ENCODE measurements at places on chromosomes 2 and 18.
A peak's percentile ranks its signal among the peaks of the same experiment; 100 is the strongest.

DNA sequence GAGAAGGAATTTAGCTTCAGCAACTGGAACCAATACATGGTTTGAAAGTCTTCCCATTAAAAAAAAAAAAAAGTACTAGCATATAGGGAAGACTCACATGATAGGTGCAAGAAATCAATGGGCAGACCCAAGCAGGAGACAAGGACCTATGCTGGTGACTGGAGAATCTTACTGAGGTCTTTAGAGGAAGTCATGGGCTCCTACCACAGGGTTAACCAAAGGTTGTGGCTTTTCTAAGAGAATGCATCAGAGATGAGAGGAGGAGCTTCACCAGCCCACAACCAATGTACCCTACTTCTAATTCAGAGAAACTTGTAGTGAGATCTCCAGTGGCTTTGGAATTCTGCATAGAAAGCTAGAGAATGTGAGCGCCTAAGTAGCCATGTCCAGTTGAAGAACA is 207.4 kb downstream of the NCKAP5 start:
- DNase-seq: no peak

GRCh38 chr2:172629586-172629985 is 73.7 kb downstream of the PDK1 start:
- DNase-seq: no peak

- DNase-seq: no peak
These were observed 29.4 kb downstream of the SPRED2 start for GRCh38 chr2:65402780-65403528.

- no peak for DNase-seq
These were observed 7.7 kb upstream of the ARID5A start for GRCh38 chr2:96528700-96529375.

- DNase-seq: peak; percentile 1
These were observed 62.8 kb downstream of the DCC start for GRCh38 chr18:52402814-52403213.

DNA sequence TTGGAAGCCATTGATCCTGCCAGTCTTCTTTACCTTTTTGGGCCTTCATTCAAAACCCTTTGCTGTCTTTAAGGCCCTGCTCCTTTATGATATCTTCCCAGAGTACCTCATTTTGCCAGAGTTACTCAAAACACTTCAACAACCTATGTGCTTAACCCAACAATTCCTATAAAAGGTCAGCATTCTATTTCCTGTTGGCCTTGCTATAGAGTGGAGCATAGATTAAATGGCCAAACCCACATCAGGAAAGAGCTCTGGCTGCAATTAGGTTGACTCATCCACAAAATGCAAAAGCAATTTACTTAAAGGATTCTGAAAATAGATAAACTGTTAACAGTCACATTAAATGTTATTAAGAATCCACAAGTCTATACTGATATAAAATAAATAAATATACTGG is 21.2 kb downstream of the MRPL33 start:
- DNase-seq: peak; percentile 47

DNA sequence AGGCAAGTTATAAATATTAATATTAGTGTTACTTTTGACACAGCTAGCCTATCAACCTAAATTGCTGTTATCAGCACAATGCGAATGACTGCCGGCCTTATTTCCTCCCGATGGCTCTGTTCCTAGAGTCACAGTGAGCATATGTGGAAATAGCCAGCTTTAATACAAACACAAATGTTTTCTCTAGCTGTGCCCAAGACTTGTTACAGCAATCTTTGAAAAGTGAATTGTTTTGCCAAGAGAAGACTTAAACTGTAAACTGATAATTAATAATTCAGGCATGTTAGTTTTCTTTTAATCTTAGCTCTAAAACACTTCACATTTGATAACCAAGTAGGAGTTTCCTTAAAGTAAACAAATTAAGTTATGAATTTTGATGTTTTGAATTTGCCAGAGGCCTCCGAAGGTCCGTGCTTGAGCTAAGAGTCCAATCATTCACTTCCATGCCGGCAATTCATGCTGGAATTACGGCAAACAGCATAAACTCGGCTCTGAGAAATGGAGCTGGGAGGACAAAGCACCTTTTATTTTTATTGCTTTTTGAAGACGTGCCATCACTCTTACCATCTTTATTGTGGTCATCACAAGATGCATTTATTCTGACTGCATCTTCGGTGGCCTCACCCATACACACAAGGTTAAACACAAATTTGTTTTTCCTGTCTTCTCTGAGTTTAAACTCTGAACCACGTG is 184.5 kb upstream of the CWC22 start:
- DNase-seq: no peak

DNA sequence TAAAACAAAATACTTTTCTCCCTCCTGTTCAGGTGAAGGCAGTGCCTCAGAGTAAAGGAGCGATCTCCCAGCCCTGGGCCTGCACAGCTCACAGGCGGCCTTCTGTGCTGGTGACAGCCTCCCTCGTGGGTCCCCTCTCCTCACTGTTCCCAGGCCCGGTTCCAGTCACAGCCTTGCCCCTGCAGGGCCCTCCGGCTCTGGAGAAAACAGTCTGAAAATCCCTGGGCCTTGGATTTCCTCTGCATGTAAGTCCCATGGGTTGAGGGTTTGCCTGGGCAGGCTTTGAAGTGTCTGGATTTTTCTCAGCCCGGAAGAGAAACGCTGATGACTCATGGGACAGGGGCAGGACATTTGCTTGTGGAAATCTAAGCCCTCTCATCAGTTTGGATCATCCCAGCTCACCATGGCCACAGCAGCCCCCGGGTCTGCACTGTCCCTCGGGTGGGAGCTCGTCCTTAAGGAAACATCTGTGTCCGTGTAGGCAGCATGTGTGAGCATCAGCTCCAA is 186.1 kb upstream of the RAB12 start:
- peak; percentile 80 for DNase-seq

DNA sequence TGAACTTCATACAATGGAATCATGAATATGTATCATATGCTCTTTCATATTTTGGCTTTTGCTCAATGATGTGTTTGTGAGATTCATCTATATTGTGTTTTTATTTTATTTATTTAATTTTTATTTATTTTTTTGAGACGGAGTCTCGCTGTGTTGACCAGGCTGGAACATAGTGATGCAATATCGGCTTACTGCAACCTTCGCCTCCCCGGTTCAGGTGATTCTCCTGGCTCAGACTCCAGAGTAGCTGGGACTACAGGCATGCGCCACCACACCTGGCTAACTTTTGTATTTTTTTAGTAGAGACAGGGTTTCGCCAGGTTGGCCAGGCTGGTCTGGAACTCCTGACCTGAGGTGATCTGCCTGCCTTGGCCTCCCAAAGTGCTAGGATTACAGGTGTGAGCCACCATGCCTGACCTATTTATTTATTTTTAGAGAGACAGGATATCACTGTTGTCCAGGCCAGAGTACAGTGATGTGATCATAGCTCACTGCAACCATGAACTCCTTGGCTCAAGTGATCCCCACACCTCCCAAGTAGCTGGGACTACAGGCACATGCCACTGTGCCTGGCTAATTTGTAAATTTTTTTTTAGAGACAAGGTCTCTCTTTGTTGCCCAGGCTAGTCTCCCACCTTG is 74.5 kb downstream of the TET3 start:
- no peak for DNase-seq

DNA sequence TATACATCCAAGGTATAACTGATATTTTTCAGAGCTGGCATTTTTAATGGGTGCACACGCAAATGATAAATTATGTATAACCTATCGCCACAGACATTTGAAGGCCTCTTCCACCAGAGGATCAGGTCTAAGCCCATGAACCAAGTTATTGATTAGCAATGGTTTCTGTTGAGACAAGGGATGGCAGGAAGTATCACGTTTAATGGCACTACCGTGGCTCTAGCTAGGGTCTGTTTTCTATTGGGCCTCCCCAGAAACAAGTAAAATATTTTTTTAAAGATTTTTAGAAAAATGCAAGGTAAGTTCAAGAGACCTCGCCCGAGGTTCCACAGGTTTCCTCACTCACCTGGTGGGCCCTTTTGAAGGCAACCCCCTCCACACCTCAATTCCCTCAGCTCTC is 667 bp downstream of the GFPT1 start:
- no peak for DNase-seq

- no peak for DNase-seq
These were observed 55.1 kb downstream of the MYO7B start for GRCh38 chr2:127590386-127591190.

DNA sequence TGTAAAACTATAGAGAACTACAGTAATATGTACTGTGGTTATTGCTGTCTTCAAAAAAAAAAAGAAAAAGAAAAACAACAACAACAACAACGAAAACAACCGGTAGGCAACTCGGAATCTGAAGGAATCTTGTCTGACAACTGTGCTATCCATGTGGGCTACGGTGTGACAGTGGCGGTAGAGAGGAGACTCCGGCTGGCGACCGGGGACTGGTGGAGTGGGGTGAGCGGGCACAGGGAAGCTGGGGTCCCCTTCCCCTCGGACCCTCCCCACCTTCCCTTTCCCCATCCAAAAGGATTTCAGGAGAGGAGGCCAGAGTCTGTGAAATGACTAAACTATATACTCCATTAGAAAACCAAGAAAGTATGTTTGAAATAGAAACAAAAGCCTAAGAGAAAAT is 22.9 kb downstream of the IGFBP5 start:
- DNase-seq: no peak

- DNase-seq: no peak
These were observed 88.2 kb downstream of the SLC66A3 start for GRCh38 chr2:11243512-11243911.

- DNase-seq: no peak
These were observed 974.0 kb upstream of the CNTNAP5 start for GRCh38 chr2:123051136-123051535.

DNA sequence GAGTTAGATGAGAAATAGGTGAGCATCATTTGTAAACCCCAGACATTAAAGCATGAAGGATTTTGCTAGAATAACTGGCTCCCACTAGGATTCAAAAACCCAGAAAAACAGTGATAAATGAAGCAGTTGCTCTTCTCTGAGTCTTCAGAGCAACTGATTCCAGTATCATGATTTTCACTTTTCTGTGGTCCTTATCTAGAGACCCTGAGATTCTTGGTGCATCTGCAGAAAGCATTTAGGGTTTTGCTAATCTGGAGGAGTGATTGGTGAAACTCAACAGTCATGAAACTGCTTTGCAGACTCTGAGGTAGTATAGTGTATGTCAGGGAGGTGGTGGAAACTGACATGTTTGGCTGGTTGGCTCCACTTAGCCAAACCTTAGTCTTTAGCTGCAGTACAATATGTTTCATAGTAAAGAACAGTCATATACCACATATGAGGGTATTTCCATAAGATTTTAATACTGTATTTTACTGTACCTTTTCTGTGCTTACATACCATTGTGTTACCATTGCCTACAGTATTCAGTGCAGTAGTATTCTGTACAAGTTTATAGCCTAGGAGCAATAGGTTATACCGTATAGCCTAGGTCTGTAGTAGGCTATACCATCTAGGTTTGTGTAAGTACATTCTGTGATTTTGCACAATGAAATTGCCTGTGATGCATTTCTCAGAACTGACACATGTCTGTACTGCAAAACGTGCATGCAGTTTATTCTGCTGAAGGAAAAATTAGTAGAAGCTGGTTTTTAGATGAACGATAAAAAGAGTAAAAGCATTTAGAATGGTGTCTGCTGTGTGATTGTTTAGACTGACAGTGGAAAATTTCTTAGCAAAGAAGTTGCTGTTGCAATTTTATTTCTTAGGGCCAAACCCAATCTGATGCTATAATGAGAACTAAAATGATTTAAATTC is 23.8 kb downstream of the EML4 start:
- no peak for DNase-seq

DNA sequence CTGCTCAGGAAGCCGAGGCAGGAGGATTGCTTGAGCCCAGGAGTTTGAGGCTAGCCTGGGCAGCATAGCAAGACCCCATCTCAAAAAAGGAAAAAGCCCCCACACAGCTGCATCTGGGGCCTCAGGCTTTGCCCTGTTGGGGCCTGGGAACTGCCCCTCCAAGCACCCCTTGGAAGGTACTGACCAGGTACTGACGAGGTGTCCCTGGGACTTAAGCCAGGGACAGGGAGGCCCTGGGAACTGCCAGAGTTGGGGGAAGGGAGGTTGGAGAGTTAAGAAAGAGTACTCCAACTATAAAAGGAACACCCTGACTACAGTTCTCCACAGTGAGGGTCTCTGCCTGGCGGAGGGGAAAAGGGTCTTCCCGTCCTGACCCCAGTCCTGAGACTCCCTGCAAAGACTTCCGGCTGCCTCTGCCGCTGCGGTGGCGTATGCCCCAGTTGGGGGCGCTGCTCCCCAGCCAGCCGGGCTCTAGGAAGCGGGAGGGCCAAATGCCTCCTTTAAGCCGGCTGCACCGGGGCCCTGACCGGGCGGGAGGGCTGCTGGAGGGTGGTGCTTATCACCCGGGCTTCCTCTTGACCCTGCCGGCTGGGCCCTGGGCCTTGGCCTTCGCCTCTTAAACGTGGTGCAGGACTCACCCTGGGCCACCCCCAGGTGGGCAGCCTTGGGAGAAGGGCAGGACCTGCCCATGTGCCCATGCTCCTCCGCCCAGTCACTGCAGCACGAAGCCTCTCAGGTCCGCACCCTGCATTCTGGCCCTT is 12.8 kb downstream of the SLC30A3 start:
- peak; percentile 27 for DNase-seq

GRCh38 chr18:36640021-36640952 is 188.5 kb downstream of the TPGS2 start:
- no peak for DNase-seq

GRCh38 chr2:219662566-219662965 is 35.1 kb downstream of the SLC4A3 start:
- DNase-seq: no peak

DNA sequence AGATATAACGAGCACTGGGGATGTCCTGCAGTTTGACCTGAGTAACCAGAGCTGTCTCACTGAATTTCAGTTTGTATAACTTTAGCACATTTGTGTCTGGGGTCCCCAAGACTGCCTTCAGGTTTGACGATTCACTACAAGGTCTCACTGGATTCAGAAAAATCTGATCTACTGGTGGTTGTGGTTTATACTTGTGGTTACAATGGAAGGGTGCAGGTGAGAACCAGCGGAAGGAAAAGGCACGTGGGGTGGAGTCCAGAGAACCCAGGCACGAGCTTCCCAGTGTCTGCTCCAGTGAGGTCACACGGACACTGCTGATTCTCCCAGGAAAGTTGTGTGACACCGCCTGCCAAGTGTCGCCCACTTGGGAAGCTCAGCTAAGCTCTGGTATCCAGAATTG is 126.0 kb downstream of the ZNF236 start:
- DNase-seq: no peak

DNA sequence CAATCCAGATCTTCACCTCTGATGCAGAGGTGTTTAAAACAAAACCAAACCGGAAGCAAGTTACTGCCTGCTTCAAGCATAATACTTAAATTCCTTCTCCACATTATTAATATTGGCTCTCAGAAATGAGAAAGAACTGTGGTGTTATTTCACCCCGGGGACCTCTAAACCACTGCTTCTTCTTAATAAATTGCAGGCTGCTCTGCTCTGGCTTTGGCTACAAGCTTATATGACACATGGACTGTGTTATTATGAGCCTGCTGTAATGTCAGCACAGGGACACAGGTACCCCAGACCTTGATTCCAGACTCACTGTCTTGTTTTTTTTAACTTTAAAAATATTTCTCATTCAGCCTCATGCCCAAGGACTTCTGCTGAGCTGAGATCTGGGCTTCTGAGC is 45.1 kb downstream of the ST6GAL2 start:
- no peak for DNase-seq

GRCh38 chr2:55311444-55311870 is 42.4 kb upstream of the MTIF2 start:
- peak; percentile 65 for DNase-seq

All from bronchial epithelial cell (primary cell).